A549 treated with ZK216348 at 1 μM for 4 hours (cell line): ENCODE measurements at places on chromosomes 4 and X. TPM values are rescaled to one million over a fixed set of nuclear protein-coding genes. Genes with fewer than 3 reads are reported as not detected.

FHIP1A gene
- total RNA-seq: 0.07 to 0.47 TPM (median 0.18 TPM) in 5 replicates

CSN1S1 gene
- total RNA-seq: not detected in 5 replicates

FAM9B gene
- total RNA-seq: not detected in 5 replicates

RNF175 gene
- not detected in 5 replicates for total RNA-seq

SPATA18 gene
- total RNA-seq: 2.9 to 4.8 TPM (median 4.0 TPM) in 5 replicates

MAGEC1 gene
- total RNA-seq: 0.15 TPM in 1 of 5 replicates, not detected in the others

ASB5 gene
- total RNA-seq: 0.21 TPM in 1 of 5 replicates, not detected in the others

KCND1 gene
- 0.92 to 1.6 TPM (median 1.2 TPM) in 5 replicates for total RNA-seq
